Activated T-cell treated with anti-CD3 and anti-CD28 coated beads for 1 hour (primary cell): ENCODE measurements at places on chromosomes 7 and 10.

- DNase-seq: no peak
Observed at GRCh38 chr7:100949933-100950443, 654 bp downstream of the MUC3A start.

DNA sequence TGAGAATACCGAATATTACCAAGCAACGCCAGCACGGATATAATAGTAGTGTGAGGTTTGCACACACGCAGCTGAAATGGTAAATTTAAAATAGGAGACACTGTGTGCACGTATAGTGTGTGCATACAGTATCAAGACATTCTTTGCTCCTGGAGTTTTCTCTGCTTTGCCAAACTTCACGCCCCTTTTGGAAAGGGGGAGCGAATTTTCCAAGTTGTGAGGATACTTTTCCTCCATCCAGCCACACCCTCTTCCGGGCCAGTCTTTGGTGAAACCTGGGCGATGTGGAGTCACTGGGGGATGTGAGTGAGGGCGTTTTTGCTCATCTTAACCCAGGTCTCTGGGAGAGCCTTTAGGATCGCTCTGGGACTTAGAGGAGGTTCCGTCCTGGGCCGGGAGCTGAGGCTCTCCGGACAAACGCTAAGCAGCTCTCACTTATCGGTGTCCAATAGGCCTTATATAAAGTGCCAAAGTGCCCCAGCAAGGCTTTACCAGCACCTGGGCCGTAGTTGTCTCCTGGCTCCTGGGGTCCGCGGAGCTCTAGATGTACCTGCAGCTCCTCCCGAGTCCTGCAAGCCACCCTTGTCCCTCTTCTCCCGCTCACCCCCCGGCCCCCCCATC lies 160.0 kb upstream of the MKI67 start:
- DNase-seq: no peak

GRCh38 chr10:58995058-58995596 lies 181.3 kb upstream of the PHYHIPL start:
- DNase-seq: no peak

GRCh38 chr7:99143853-99144672 lies at the start of gene SMURF1:
SMURF1 (minus strand) TSS chr7:99144108; CDS start chr7:99143780, 328 bp downstream.
- peak; percentile 66 for DNase-seq

GRCh38 chr10:57983281-57983791 lies 284.4 kb downstream of the IPMK start:
- no peak for DNase-seq

DNA sequence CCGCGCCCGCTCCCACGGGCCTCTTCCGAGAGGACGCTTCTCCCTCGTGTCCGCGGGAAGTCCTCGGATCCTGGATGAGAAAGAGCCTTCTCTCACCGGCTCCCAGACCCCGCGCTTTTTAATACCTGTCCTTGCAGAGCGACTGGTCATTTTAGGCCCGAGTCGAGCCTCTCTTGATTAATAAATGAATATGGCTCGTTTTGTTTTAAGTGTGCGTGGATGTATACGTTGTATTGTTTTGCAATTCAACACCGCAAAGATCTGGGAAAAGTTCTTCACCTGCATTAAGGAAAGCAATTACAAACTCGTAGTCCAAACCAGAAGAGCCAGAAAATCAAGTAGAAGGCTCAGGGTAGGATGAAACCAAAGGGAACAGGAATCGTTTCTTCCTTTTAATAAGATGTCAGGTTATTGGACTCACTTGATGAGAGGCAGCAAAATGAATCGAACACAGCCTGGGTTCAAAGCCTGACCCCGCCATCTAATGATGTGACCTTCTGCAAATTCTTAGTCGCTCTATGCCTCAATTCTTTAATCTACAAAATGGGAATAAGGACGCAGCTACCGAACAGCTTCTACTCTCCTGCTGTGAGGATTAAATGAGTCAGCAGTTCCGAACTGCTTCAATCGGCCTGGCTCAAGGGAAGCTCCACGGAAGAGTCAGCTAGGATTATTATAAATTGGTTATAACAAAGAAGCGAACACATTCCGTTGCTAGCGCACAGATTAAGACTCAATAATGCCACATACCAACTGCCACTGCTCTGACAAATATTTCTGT lies 277.8 kb upstream of the NEBL start:
- DNase-seq: no peak

GRCh38 chr10:62243647-62243997 lies 25.0 kb downstream of the RTKN2 start:
- DNase-seq: no peak

- no peak for DNase-seq
Observed at GRCh38 chr10:81136261-81136660, 598.6 kb downstream of the SH2D4B start.

GRCh38 chr10:35486297-35486990 lies 118.7 kb upstream of the GJD4 start:
- DNase-seq: no peak

GRCh38 chr10:71582019-71582418 lies 137.6 kb downstream of the C10orf105 start:
- no peak for DNase-seq

DNA sequence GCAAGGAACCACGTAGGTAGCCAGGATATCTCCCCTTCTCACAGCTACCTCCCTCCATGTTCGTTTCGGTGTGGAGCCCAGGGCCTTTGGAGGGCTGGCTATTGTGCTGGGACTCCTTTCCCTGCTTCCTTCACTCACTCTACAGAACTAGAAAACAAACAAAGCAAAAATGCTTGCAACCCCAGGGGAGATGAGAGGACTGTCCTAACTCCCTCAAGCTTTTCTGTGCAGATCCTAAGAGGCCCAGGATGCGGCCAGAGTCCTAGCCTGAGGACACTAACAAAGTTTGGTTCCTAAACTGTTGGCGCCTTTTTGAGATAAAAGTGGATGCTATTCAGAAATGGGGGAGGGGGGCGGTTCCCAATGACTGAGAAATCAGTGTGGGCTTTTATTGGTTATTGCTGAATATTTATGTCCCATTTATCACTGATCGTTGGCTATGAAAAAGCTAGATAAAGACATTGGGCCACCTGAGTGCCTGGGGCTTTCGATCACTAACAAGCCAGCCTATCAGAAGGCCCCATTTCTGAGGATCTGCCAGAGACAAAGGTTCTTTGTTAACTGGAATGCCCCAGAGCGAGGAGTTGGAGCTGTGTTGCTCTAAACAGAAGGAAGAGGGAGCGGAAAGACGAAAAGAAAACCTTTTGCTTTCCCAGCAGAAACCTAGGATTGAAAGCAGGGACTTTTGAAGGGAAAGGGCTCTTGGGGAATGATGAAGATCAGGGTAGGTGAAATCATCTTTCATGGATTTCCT lies 95.2 kb upstream of the EGR2 start:
- no peak for DNase-seq

DNA sequence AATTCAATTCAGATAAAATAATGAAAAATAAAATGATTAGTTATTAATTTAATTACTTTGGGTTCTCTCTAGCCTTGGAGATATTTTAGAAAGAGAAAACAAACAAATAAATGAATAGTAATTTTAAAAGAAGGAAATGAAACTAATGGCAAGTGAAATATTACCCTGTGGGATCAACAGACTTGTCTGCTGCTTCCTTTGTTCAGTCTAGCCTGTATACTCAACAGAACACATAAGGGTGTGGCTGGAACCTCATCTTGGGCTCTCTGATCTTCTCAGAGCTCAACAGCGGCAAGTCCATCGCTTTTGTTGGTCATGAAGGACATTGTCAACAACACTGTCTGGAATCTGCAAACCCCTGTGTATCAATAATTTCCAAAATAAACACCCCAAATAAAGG lies 904.9 kb downstream of the IPMK start:
- no peak for DNase-seq
